ENCODE measurements at places on chromosomes 6 and 20.

- no peak for DNase-seq
Measured at GRCh38 chr20:39289831-39290230, 327.7 kb downstream of the DHX35 start.

DNA sequence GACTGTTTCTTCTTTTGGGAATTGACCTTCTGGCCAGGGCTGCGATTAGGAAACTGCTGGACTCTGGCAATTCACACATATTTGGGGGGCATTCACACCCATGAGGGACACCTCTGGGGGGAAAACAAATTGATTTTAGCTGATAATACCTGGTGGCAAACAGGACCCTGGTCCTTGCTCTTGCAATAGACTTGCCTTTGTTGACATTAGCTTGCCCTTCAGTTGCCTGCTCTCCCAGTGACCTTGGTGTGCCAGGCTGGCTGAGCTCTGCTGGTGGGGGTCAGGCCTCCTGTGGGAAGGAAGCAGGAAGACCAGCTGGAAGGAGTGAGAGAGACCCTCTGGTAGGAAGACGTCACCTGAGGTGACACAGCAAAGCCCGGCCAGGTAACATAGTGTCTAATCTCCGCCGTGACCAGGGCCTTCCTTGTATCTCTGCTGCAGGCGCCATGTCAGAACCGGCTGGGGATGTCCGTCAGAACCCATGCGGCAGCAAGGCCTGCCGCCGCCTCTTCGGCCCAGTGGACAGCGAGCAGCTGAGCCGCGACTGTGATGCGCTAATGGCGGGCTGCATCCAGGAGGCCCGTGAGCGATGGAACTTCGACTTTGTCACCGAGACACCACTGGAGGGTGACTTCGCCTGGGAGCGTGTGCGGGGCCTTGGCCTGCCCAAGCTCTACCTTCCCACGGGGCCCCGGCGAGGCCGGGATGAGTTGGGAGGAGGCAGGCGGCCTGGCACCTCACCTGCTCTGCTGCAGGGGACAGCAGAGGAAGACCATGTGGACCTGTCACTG is 5.3 kb downstream of the CDKN1A start:
- DNase-seq, result no peak

GRCh38 chr6:435441-436307 is 44.1 kb downstream of the IRF4 start:
- DNase-seq, result no peak

- DNase-seq, result peak; percentile 29
Measured at GRCh38 chr6:127266892-127267645, 405 bp downstream of the RNF146 start.

- DNase-seq, result peak; percentile 55
Measured at GRCh38 chr6:136087986-136088385, 162.1 kb downstream of the MTFR2 start.

DNA sequence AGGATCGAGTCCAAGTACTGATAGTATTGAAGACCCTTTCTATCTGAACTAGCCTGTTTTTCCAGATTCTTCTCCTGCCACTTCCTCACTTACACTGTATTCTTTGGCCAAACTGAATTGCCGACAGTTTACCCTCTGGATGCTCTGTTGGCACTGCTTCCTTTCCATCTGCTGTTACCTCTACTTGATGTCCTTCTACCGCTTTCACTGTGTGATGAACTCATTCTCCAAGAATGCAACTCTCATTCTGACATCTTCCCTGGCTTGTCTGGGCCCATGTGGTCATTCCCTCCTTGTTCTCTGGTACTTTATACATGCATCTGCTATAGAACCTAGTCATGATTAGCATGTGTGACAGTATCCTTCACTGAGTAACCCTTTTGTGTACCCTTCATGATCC is 16.3 kb downstream of the RPRD1B start:
- DNase-seq, result peak; percentile 87

GRCh38 chr6:61989616-61990015 is 296.4 kb downstream of the KHDRBS2 start:
- DNase-seq, result no peak

DNA sequence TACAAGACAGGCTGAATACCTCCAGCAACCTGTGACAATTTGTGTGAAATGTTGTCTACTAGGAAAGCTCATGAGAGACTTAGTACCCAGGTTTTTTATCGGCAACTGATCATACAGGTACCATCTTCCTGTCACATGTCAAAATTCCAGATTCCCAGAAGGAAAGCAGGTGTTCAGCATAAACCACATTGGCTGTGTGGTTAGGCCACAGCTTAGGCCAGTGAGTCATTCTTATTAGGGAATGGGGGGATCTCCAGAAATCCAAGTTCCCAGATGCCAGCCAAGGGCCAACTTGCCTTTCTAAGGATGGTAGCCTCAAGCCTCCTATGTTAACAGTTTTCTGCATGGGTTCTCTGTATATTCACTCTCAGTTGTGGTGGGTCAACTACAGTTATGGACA is 65.9 kb downstream of the FAM184A start:
- peak; percentile 1 for DNase-seq

- DNase-seq, result no peak
Measured at GRCh38 chr20:32570401-32571190, 14.5 kb downstream of the NOL4L start.

GRCh38 chr6:110332281-110332680 is 25.9 kb downstream of the METTL24 start:
- DNase-seq, result no peak

GRCh38 chr6:30687659-30688431 is 1.4 kb upstream of the PPP1R18 start:
- DNase-seq, result peak; percentile 26

- DNase-seq, result no peak
Measured at GRCh38 chr6:123838505-123839234, 35.0 kb downstream of the NKAIN2 start.

DNA sequence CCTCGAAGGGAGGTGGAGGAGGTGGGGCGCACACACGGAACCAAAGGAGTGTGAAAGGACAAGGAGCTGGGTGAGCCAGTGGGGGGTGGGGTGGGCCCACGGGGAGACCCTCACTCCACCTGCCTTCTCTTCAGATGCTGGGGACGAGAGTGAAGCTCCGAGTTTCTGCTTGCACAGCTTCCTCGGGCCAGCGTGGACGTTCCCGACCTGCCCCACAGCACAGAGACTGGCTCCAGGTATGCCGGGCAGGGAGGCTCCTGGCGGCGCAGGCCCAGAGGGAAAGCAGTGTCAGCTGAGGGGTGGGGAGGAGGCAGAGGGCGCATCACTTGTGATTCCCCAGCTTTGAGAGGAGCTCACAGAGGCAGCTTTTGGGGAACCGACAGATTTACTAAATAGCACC is 98.5 kb upstream of the RPS6KA2 start:
- no peak for DNase-seq

GRCh38 chr6:142355520-142356174 is 53.8 kb downstream of the ADGRG6 start:
- DNase-seq, result no peak

- DNase-seq, result no peak
Measured at GRCh38 chr20:5410470-5410869, 93.7 kb upstream of the PROKR2 start.

DNA sequence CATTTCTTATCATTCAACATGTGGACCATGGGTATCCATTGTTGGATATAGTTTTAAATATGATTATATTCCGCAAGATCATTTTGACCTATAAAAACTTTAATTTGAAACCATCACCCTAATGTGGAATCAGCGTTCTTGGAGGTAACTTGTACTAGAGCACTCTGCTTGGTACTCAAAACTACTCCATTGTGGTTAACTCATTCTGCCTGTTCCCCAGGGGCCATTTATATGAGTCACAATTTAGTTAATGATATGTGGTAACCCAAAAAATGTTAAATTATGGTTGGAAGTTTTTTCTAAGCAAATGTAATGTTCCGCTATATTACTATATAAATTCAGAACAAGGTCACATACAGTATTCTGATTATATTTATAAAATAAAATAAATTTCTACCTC is 109.3 kb downstream of the TRDN start:
- DNase-seq, result peak; percentile 5

GRCh38 chr6:149134511-149134933 is 183.0 kb upstream of the TAB2 start:
- peak; percentile 44 for DNase-seq

DNA sequence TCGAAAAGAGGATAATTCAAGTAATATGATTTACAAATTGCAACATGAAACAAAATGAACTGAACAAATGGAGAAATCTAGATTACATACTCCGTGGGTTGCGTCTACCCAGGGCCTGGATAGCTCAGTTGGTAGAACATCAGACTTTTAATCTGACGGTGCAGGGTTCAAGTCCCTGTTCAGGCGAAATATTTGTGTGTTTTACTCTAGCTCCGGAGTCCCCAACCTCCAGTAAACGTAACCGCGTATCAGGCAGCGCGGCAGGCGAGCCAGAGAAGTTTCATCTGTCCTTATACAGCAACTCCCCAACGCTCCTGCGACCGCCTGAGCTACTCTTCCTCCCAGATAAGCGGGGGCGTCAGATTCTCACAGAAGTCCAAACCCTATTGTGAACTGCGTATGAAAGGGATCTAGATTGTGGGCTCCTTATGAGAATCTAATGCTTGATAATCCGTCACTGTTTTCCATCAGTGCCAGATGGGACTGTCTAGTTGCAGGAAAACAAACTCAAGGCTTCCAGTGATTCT is 176.1 kb downstream of the TRIM27 start:
- peak; percentile 84 for DNase-seq

- DNase-seq, result no peak
Measured at GRCh38 chr20:35503841-35504561, 25.5 kb downstream of the C20orf173 start.

- peak; percentile 65 for DNase-seq
Measured at GRCh38 chr6:130946076-130946475, 117.0 kb downstream of the EPB41L2 start.

GRCh38 chr20:7387638-7388193 is 552.5 kb downstream of the HAO1 start:
- DNase-seq, result no peak

DNA sequence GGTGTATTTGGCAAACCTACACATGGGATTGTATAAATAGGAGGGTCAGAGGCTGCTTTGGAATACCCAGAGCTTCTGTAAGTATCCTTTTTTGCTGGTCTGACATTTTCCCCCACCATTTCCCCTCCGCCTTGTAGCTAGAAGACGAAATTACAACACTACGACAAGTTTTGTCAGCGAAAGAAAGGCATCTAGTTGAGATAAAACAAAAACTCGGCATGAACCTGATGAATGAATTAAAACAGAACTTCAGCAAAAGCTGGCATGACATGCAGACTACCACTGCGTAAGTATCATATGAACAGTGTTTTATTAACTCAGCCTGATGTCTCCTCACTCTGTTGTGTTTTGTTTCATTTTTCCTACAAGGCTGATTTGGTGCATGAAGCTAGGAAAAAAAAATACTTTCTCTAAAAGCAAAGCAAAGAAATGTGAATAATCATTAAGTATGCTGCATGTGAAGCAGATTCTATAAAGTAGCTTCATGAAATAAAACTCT is 72.7 kb downstream of the HDDC2 start:
- no peak for DNase-seq
